ENCODE measurements at places on chromosomes 6 and 20.

DNA sequence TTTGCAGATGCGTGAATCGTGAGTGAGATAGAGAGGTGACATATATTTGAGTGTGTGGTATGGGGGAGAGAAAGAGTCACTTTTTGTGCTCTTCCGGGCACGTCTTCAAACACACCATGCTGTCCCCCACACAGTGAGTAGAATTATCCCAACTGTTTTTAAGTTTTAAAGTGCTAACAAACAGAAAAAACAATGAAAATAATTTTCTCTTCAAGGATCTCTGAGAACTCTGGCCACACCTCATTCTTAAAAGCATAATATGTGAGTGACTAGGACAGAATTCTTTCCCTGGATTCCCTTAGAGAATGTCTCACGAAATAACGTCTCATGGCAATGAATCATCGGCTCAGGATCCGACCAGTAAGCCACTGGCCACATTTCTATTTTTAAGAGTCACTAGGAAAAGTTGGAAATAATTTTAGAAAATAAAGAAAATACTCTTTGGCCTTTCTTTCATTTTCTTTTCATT, 235.7 kb upstream of the ZNF217 start:
- DNase-seq = peak; percentile 93

DNA sequence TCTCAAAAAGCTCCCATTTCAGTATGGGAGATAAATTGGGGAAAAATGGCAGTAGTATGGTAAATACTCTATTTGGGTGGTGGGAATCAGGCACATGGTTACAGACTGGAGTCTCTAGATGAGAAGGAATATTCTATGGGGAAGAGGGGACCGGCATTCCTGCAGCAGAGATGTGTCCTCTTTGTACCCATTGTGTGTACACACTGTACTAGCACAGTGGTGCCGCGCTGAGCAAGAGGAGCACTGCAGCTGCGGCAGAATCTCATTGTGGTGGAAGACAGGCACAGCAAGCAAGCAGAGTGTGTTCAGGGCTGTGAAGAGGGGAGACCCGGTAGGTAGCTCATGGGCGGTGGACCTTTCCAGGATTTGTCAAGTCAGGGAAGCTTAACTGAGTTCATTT, 13.0 kb downstream of the AFDN start:
- DNase-seq = no peak

GRCh38 chr20:23147964-23148730, 62.0 kb upstream of the CD93 start:
- DNase-seq = peak; percentile 90

DNA sequence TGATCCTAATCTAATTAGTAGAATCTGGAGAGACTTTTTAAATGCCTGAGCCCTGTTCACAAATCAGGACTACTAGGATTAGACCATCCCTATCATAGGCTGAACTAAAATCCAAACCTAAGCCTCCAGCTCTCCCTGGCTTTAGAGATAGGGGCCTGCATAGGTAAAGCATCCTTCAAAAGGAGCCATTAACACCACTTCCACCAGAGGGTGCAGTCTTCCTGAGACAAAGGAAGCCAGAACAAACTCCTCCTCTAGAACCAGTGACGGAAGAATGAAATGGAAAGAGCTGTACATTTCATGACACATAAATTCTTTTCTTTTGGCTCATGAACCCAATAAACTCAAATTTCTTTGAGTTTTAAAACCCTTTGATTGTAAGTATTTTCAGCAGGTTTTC, 291.2 kb upstream of the ADGRB3 start:
- peak; percentile 71 for DNase-seq

GRCh38 chr20:60313614-60314013, 355.4 kb downstream of the CDH26 start:
- no peak for DNase-seq

- DNase-seq = no peak
Measured at GRCh38 chr6:108728826-108729225, 119.4 kb upstream of the ARMC2 start.

GRCh38 chr6:89675949-89676748, 37.6 kb upstream of the LYRM2 start:
- DNase-seq = no peak

- no peak for DNase-seq
Measured at GRCh38 chr6:77123527-77123926, 339.8 kb downstream of the HTR1B start.

- no peak for DNase-seq
Measured at GRCh38 chr6:99014061-99014460, 66.3 kb upstream of the FBXL4 start.

DNA sequence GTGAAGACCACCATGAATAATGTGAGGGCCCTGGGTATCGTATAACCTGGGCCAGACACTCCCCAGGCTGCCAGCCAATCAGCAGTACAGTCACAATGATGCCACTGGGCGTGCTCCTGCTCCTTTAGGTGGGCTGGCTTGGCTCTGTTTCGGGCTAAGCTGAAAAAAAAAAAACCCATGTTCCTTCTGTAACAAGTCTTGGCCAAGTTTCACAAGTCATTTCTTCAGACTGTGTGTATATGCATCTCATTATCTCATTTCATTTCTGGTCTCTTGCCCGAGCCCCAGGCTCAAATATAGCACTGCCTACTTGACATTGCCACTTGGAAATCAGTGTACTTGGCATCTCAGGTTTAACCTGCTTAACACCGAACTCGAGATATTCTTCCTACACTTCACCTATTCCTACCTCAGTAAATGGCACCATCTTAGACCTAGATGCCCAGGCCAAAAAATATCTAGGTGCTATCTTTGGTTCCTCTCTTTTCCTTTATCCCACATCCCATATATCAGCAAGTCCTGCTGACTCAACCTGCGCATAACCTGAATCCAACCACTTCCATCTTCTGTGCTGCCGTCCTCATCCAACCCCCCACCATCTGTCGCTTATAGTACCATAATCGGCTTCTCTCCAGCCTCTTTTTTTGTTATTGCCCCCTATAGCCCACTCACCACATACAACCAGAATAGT, 1.8 kb downstream of the UQCC2 start:
- no peak for DNase-seq

DNA sequence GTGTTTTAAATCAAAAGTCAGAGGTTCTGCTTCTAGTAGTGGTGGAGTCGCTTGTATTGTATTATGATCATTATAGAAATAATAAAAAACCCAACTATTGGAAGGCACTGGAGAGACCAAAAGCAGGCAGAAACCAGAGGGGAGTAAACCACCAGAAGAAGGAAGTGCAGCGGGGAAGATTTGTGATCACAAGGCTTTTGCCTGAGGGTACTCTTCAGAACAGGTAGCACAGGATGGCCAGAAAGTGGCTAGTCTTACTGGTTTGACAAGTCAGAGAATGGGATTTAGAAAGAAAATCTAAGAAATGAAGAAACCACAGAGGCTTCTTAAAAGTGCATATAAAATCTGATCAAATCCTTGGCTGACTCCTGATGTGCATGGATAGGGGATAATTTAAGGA, 24.0 kb downstream of the MAPK13 start:
- no peak for DNase-seq

GRCh38 chr6:47651505-47651944, 46.9 kb upstream of the ADGRF4 start:
- peak; percentile 64 for DNase-seq

DNA sequence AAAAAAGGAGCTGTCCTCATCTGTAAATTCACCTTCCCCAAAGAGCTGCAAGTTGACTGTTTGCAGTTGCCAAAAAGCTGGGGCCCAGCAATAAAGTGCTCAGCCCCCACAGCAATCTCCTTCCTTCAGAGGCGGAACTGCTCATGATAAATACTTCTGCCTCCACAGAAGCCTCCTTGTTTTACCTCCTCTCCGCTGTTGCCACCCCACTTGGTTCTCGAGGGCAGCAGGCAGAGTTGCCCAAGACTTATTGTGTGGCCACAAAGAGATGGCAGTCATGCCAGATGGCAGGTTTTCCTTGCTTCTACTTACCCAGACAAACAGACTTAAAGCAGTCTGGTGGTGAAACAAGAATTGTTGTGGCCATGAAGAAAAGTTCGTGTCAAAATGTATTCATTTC, 66.3 kb downstream of the SLX4IP start:
- no peak for DNase-seq

DNA sequence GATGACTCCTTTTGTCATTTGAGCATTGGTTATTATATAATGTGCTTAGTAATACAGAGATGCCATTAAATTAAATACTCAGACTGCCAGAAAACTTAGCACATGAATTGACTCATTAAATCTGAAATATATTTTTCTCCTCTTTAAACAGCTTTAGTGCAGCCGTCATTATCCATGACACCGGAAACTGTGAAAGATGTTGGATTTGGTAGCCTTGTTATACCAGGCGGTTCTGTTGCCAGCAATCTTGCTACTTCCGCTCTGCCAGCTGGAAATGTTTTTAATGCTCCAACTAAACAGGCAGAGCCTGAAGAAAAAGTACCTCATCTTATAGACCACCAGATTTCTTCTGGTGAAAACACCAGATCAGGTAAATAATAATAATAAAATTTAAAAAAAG, 97.6 kb downstream of the SCAF8 start:
- no peak for DNase-seq

- no peak for DNase-seq
Measured at GRCh38 chr20:39124064-39124463, 161.9 kb downstream of the DHX35 start.

- DNase-seq = no peak
Measured at GRCh38 chr6:27119329-27119728, 128.2 kb upstream of the PRSS16 start.

DNA sequence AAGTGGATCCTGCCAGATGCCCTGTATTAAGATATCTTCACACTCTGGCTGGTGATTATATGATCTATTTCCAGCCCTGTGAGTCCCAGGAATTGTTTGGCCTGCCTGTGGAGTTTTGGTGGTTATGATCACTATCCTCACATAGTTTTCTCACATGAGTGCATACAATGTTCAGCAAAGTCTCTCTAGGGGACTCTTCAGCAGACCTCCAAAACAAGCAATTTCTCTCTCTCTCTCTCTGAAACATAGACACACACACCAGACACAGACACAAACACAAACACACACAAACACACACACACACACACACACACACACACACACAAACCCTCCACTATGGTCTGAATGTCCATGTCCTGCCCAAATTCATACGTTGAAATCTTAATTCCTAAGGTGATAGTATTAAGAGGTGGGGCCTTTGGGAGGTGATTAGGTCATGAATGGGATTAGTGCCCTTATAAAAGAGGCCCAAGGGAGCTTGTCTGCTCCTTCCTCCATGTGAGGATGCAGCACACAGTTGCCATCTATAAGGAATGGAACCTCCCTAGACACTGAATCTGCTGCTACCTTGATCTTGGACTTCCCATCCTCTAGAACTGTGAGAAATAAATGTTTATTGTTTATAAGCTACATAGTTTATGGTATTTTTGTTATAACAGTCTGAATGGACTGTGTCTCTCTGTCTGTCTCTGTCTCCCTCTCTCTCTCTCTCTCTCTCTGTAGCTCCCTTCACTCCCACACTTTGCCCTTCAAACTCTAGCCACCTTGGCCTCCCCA, 22.0 kb upstream of the SYNJ2 start:
- DNase-seq = no peak

GRCh38 chr20:13533946-13534345, 104.8 kb downstream of the TASP1 start:
- DNase-seq = no peak

GRCh38 chr6:85449388-85449817, 480 bp upstream of the NT5E start:
- DNase-seq = peak; percentile 87

DNA sequence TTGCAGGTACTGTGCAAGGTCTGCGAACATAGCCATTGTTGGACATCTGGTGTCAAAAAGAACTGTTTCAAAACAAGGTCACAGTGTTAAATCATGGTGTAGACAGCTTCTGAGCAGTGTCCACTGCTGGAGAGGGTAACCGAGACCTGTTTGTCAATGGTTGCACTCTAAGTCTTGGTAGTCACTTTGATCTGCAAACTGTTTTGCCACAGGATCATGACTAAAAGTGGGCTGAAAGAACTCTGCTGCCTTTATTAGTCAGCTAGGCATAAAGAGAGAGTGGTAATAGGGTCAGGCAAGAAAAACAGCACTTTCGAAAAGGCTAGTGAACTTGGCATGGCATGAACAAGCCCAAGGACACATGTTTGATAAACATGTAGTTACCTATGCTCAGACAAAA, 552.3 kb upstream of the CITED2 start:
- peak; percentile 63 for DNase-seq

DNA sequence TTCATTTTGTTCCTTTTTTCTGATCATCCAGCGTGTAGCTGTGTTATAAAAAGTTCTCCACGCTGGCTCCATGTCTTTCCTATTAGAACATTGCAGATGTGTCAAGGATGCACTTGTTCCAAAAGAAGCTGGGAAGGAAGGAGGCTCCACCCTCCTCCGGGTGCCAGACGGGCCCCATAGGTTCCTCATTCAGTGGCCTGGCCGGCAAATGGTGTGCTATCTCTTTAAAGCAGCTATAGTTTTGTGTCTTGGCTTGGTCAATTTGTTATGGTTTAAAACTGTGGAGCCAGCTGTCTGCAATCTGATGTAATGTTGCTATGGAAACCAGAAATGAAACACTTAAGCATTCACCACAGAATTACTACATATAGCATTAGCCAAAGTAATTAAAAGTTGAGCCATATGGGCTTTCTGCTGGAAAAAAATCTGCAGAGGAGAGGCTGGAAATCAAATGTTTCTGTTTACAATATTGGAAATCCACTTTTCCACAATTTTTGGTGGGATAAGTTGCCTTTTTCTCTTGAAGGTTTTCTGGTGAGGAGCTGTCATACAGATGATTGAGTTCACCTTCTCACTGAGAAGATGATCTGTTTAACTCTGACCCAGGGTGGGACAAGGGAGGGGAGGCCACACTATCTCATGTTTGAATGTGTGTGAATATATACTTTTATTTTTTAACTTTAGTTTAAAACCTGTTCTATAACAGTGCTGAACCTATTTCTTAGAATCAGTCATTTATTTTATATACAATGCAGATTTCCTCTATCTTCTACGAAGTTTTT, 167.4 kb downstream of the SASH1 start:
- peak; percentile 98 for DNase-seq

- no peak for DNase-seq
Measured at GRCh38 chr20:45038745-45039474, 62.0 kb downstream of the KCNS1 start.

GRCh38 chr6:52994031-52994838, 849 bp downstream of the GSTA4 start:
- DNase-seq = peak; percentile 22

- DNase-seq = peak; percentile 77
Measured at GRCh38 chr6:42898891-42899361, 16.9 kb upstream of the PTCRA start.

GRCh38 chr6:148790817-148791216, 44.0 kb downstream of the UST start:
- no peak for DNase-seq

GRCh38 chr6:119610265-119610664, 260.7 kb upstream of the MAN1A1 start:
- no peak for DNase-seq

All from foreskin fibroblast (primary cell).